ENCODE measurements at places on chromosomes 11 and 22.

GRCh38 chr22:24205438-24206195 lies 24.3 kb downstream of the SUSD2 start:
- DNase-seq, result no peak

DNA sequence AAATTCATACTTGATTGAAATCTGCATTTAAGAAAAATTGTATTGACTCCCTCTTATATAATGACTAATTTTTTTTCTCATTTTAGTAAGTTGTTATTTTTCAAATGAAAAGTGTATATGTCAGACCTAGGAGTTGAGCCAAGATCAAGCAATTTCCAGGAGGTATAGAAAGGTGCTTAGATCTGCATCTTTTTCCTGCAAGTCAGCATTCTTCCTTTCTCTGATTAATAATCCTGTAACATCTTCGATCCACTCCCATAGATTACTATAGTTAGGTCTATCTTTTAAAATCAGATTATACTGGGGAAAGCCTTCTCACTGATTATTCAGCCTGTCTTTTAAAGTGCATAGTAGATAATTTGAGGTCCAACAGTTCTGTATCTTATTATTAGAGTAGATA lies 12.7 kb downstream of the HOATZ start:
- DNase-seq, result no peak

- no peak for DNase-seq
Observed at GRCh38 chr22:40088818-40089217, 88.9 kb upstream of the TNRC6B start.

DNA sequence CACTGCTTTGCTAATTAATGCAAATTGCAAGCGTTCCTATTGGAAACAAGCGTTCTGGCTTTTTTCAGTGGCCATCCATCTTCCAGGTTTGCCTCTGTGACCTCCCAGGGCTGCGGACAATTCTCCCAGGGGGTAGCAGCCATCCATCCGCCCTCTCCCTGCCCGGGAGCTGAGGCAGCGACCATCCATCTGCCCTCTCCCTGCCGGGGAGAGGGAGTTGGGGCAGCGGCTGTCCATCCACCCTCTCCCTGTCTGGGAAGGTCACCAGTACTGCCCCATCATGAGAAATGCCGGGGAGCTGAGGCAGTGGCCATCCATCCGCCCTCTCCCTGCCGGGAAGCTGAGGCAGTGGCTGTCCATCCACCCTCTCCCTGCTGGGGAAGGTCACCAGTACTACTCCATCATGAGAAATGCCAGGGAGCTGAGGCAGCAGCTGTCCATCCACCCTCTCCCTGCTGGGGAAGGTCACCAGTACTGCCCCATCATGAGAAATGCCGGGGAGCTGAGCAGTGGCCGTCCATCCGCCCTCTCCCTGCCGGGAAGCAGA lies 394.7 kb downstream of the BRD1 start:
- DNase-seq, result no peak

- DNase-seq, result no peak
Observed at GRCh38 chr11:36431429-36432092, 78.5 kb downstream of the TRAF6 start.

- no peak for DNase-seq
Observed at GRCh38 chr11:34209809-34210208, 104.4 kb downstream of the NAT10 start.

DNA sequence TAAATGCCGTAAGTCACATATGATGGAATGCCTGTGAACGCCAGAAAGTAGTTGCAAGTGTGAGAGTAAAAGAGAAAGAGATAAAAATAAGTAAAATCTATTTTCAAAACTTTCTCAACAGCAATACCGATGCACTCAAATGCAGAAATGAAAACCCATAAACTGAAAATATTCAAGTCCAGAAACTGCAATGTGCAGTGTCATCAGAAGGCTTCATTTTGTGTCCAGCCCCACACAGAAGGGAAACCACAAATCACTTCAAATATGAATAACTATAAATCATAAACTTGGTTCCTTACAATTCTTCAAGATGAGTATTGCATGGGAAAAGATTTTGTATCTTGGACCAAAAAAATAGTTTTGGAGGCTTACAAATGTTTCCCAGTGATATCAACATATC lies 375.2 kb upstream of the ANO5 start:
- DNase-seq, result no peak

- DNase-seq, result no peak
Observed at GRCh38 chr11:14424096-14424495, 65.1 kb upstream of the RRAS2 start.

DNA sequence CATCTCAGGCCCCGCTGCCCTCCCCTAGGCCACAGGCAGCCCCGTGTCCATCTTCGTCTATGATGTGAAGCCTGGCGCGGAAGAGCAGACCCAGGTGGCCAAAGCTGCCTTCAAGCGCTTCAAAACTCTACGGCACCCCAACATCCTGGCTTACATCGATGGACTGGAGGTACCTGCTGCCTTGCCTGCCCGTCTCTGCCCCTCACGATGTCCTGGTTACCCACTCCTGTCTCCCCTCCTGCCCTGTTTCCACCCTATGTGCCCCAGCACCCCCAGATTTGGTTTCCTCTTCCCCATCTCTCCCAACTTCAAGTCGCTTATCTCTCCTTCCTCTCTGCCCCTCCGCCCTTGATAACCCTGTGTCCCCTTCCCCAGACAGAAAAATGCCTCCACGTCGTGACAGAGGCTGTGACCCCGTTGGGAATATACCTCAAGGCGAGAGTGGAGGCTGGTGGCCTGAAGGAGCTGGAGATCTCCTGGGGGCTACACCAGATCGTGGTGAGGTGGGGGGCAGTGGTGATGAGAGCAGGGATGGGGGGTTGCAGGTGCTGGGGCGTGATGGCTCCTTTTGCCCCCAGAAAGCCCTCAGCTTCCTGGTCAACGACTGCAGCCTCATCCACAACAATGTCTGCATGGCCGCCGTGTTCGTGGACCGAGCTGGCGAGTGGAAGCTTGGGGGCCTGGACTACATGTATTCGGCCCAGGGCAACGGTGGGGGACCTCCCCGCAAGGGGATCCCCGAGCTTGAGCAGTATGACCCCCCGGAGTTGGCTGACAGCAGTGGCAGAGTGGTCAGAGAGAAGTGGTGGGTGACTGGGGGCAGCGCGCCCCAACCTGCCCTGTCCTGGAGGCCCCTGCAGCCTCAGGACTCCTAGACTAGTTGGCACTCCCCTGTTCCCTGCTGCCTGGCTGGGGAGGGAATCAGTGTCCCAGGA lies 930 bp downstream of the SCYL1 start:
- DNase-seq, result peak; percentile 10

GRCh38 chr11:21121991-21122390 lies 452.6 kb downstream of the NELL1 start:
- no peak for DNase-seq

DNA sequence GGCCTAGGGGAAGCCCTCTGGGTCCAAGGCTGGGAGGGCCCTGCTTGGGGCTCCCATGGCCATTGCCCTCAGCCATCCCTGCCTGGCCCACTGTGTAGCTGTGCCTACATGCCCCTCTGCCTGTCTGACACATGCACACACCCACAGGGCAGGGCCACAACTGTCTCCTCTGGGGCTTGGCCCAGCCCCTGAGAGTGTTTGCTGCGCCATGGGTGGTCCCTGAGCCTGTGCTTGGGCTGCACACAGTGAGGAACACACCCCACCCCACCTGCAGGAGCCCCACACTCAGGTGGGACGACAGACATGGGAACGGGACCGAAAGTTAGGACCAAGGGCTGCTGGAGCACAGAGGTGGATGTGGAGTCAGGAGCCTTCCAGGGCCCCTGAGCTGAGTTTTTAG lies 489.5 kb downstream of the TBC1D22A start:
- DNase-seq, result no peak

GRCh38 chr11:101528541-101528940 lies 55.3 kb downstream of the TRPC6 start:
- DNase-seq, result no peak

GRCh38 chr11:77151804-77152509 lies 23.9 kb downstream of the MYO7A start:
- DNase-seq, result peak; percentile 53

DNA sequence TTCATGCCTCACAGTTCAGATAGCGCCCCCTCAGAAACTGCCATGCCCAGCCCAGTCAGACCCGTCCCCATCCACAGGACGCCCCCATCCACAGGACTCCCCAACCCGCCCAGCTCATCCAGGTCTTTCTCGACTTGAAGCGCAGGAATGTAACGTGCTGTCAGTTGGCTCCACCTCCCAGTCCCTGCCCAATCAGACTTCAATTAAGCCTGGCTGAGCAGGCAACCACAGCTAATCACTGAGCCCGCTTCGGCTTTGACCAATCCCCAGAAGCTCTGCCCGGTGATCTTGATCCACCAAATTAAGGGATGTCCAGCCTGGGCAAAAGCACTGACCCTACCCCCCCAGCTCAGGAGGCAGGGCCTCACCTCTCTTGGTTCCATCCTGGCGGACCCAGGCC lies 10.5 kb upstream of the MFNG start:
- DNase-seq, result no peak

DNA sequence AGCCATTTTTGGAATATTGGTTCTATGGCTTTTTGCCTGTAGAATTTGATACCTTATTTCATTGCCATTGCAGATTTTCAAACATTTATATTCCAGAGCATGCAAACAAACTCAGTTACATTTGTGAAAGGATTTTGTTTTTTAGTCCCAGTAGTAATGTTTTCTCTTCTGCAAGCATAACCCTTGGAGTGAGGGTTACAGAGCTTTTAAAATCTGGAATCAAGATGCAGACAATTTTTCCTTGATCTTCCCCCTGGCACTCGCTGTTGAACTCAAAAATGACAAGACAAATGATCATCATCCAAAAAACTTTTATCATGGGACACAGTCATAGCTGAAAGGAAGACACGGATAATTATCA lies 20.8 kb downstream of the BBOX1 start:
- no peak for DNase-seq

DNA sequence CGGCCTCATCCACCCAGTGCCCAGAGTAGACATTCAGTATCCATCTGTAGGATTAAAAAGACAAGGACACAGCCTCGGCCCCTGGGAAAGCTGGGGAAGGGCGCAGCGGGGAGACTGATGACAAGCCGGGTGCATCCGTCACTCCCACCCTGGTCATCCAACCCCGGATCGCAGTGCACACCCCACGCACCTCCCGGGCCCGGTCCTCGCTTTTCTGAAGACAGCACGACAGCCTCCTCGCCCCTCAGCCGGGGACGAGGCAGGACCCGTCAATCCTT lies 1.1 kb downstream of the FCHSD2 start:
- no peak for DNase-seq

GRCh38 chr11:46603704-46604308 lies 10.0 kb upstream of the AMBRA1 start:
- no peak for DNase-seq

DNA sequence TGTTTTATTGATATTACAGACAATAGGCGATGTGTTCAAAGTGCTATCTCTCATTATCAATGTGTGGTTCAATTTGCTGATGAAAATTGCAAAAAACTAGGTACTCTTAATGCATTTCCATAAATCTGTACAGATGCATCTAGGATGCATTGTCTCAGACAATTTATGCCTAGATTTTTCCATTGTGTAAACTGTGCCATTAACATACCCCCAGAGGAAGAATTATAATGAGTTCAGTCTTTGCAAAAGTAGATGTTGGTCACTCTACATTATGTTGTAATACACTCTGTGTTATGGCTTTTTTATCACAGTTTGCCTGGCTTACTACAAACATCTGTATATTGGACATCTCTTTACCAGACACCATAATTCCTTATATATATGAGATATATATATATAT lies 62.5 kb downstream of the EHF start:
- DNase-seq, result no peak

- no peak for DNase-seq
Observed at GRCh38 chr11:79942090-79942489, 501.3 kb upstream of the TENM4 start.

- no peak for DNase-seq
Observed at GRCh38 chr11:31922450-31922849, 111.3 kb upstream of the PAX6 start.

DNA sequence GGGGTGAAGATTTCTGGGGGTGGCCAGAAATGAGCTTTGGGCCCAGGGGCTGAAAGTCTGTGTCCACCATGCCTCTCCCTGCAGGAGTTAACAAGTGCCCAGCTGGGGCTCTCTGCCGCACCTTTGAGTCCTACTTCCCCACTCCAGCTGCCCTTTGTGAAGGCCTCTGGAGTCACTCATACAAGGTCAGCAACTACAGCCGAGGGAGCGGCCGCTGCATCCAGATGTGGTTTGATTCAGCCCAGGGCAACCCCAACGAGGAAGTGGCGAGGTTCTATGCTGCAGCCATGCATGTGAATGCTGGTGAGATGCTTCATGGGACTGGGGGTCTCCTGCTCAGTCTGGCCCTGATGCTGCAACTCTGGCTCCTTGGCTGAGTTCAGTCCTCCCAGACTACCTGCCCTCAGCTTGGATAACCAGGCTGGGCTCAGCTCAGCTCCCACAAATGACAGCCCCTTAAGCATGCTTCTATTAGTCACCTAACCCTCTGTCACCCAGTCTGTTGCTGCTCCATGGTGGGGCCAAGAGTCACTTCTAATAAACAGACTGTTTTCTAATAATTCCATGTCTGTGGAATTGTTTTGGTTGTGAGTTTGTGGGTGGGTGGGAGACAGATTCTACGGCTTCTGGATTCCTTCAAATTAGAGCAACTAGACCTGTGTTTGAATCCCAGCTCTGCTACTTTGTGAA lies 3.0 kb upstream of the INPPL1 start:
- DNase-seq, result no peak

DNA sequence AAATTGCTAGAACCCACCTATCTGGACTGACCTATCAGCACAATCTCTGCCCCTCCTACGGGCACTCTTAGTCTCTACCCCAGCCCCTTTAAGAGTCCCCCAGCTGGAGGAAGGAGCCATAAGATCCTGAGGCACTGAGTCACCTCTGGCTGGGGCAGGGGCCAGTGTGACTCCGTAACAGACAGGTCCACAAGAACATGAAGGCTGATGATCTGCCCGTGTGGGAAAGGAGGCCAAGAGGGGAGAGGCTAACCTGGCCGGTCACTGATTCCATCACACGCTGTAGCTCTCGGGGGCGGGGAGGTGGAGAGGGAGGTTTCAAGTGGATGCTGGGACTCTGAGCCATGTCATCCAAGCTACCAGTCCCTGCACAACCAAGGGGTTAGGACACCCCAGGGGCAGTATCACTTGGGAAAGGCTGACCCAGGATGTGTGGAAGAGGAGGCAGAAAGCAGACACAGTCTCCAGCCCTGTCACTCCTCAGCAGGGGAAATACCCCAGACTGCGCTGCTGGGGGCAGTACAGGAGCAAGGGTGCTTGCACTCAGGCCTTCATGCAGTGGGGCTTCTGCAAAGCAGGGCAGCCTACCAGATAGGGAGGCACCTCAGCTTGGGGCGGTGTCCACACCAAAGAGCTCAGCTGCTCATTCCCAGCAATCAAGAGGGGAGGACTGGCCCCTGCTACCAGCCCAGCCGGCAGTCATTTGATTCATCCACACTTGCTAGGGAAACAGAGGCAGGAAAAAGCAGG lies 22.3 kb downstream of the ARHGAP1 start:
- DNase-seq, result no peak

- no peak for DNase-seq
Observed at GRCh38 chr11:109197656-109198055, 224.3 kb upstream of the C11orf87 start.

DNA sequence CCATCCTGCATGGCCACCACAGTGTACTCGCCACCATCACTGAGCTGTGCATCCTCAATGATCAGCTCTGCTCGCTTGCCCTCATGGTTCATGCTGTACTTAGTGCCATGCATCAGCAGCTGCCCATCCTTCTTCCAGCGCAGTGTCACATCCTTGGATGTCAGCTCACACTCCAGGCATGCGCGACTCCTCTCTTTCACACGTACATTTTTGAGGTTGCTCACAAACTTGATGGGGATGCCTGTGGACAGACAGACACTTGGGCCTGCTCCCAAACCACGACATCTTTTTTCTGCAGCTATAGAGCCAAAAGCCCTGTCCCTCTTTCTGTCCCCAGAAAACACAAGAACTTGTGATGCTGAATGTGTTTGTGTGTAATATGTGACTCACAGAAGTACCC lies 10.5 kb downstream of the IGSF22 start:
- no peak for DNase-seq
